Stimulated activated CD8-positive, alpha-beta memory T cell treated with anti-CD3 and anti-CD28 coated beads, Interleukin-7, amount 100 ng/mL, for 1 hour (primary cell): ENCODE measurements at places on chromosomes 3 and 15.
A peak's percentile ranks its signal among the peaks of the same experiment; 100 is the strongest.

- no peak for DNase-seq
Measured at GRCh38 chr3:47228088-47228487, 54.5 kb downstream of the KIF9 start.

GRCh38 chr15:95557226-95558046 lies 773.1 kb upstream of the NR2F2 start:
- DNase-seq: no peak

GRCh38 chr3:117486719-117487716 lies 777.4 kb downstream of the TUSC7 start:
- DNase-seq: no peak

- no peak for DNase-seq
Measured at GRCh38 chr3:189908646-189909045, 212.1 kb downstream of the P3H2 start.

GRCh38 chr3:32226875-32227500 lies 11.5 kb upstream of the CMTM8 start:
- no peak for DNase-seq

DNA sequence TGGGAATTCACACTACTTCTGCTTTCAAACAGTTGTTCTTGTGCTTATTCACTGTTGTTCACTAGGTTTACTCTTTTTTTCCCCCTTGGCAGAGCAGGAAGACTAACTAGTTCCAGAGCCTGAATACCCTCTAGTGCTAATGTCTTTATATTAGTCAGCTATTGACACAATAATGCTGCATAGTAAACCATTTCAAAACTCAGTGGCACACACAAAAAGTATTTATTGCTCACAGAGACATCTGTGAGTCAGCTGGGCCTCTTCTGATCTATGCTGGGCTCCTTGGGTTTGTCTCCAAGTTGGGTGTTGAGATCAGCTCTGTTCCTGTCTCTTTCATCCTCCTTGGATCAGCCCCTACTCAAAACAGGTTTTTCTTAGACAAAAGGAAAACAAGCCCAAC lies 51.1 kb downstream of the RSRC1 start:
- DNase-seq: no peak

GRCh38 chr3:124526601-124527000 lies 203.7 kb upstream of the UMPS start:
- no peak for DNase-seq

DNA sequence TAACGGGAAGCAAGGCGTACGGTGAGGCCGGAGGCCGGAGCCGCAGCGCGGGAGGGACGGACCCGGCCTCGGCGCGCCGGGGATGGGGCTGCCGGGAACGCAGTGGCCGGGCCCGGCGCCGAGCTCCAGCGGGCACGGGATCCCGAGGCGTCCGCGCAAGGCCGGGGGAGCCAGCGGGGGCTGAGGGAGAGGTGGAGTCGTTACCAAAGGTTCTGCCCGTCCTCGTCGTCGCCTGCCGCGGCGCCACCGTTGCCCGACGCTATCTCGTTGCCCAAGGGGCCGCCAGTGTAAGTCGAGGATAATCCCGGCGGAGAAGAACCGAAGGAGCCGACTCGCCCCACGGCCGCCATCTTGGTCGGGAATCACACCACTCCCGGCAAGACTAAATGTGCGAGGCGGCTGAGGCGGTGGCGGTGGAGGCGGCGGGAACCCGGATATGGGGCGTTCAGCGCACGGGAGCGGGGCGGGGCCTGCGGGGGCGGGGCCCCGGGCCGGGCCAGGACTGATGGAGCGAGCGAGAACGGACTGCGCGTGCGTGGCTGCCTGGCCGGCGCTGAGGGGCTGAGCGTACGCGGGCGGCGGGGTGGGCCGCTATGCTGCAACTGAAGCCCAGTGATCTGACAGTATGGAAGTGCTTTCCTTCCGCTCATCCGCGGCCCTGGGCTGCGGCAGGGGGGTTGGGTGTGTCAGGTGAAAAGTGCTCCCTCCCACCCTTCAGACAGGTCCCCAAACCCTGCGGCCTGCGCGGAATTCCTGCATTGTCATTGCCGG lies at the start of gene DYNC1LI1:
TSS of gene DYNC1LI1 (minus strand) at position 438 of the 771 bp plus-strand sequence. CDS start at position 350, 88 bp downstream.
- peak; percentile 88 for DNase-seq

DNA sequence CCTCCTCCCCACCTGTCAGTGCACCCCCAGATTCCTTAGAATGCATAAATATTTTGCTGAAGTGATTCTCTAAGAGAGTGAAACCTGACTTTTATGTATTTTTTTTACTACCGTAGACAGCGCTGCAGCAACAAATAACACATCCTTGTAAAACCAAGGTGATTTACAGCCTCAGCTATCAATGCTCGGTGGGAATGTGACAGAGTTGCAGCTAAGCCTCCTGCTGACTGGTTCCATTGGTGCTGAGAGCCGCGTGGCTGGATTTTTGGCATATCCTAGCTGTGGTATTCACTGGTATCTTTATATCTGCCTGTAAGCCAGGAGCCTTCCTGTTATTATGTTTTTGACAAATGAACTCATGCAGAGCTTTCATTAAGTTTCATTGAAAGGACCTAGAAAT lies 11.0 kb downstream of the FGD5 start:
- DNase-seq: no peak

- DNase-seq: no peak
Measured at GRCh38 chr15:67190813-67191212, 63.6 kb downstream of the AAGAB start.

DNA sequence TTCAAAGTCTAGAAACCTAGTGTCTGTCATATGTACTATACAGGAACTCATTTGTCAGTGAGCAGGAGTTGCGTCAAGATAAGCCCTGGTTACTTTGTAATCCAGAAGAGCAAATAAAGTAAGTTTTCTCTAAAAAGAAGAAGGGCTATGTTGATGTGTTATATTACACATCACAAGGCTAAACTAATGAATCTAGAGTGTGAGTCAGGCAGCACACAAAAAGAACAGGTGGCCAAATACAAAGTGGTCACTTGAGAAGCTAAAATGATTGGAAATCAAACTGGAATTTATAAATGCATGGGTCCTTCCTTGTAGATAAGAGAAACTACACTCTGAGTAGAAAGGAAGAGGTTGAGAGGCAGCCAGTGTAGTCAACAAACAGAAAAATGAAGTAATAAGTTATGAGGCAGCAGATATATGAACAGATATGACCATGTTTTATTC lies 771.6 kb downstream of the DIPK2A start:
- DNase-seq: no peak

GRCh38 chr15:83470887-83471286 lies 23.7 kb downstream of the SH3GL3 start:
- DNase-seq: no peak

DNA sequence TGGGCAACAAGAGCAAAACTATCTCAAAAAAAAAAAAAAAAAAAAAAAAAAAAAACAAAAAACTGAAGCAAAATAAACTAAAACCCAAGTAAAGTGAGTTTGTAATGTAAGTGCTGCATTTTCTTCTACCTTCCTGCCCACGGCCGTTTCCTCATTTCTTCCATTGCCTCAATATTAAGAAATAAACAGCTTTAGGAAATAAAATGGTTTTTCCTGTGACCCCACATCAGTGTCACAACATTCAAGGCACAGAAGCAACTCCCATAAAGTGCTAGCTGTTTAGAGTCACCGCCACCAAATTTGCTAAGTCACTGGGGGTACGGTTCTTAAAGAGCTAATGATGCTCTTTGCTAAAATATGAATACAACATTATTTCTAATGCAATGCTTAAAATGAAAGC lies 3.3 kb downstream of the PKM start:
- DNase-seq: no peak

DNA sequence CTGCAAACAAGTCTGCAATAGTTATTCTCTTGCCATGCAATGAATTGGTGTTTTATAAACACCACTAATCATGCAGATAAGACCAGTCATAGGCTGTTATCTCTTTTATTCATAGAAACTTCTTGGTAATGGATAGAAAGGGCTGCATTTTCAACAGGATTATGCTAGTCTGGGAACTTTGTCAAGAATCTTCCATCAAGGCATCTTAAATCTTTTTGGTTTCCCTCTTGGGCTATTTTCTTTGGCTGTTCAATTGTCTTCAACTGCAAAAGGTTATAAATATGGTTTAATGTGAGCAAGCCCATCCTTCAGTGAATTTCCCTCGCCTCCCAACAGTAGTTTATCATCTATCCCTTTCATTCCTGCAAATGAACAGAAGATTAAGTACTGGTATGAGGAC lies 59.0 kb upstream of the MINAR1 start:
- DNase-seq: no peak

DNA sequence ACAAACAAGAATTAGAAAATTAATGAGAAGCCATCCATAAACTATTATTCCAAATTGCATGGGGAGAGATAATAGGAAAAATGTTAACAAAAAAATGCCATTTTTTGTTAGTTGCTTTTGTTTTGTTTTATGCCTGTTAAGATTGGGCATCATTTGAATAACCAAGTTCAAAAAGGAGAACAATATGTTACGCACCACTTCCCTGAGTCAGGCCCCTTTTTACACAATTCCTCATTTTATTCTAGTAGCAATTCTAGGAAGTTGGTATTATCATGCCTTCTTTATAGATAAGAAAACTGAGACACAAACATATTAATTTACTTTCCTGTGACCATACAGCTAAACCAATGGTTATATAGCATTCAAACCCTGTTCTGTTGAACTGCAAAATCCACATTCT lies 736.9 kb upstream of the CCDC54 start:
- no peak for DNase-seq

- no peak for DNase-seq
Measured at GRCh38 chr3:150830094-150830681, 67.2 kb upstream of the SIAH2 start.

GRCh38 chr3:78244136-78244535 lies 1204.2 kb downstream of the ROBO2 start:
- no peak for DNase-seq

DNA sequence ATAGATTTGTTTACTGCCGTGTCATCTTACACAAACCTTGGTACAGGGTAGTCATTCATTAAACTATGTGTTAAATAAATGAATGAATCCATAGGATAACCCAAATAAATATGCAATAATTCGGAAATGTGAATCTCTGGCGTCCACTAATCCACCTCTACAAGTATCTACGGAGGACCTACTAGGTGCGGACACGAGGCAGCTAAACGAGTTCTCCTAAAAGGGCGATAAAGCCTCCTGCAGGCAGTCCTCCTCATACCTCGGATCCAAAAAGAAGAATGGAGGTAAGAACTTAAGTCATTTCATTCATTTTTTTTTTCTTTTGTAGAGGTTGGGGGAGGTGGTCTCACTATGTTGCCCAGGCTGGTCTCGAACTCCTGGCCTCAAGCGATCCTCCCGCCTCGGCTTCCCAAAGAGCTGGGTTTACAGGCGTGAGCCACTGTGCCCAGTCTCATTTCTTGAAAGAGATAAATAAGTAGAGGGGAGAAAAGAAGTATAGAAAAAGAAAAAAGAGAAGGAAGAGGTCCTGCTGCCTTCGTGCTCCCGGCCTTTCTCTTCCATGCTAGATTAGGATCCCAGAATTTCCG lies 706 bp upstream of the RPL35A start:
- no peak for DNase-seq

- no peak for DNase-seq
Measured at GRCh38 chr3:17605032-17605431, 137.4 kb downstream of the TBC1D5 start.

DNA sequence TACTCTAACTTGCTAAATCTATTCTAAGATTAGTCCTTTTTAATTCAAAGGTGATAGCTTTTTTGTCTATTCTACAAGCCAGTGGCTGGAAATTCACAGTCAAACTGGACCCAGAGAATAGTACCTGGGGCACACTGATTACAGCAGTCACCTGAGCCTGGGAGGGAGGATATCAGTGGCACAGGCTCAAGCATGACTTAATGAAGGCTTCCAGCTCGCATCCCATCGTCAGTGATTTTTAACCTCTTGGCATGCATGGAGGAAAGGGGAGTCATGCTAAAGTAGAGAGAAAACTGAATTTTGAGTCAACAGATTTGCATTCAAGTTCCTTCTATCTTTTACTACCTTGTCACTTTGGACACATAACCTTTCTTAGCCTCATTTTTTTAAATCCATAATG lies 24.8 kb downstream of the GOLIM4 start:
- no peak for DNase-seq

GRCh38 chr3:5840056-5840455 lies 652.5 kb downstream of the EDEM1 start:
- no peak for DNase-seq

- no peak for DNase-seq
Measured at GRCh38 chr3:156563900-156564682, 9.2 kb upstream of the SSR3 start.

DNA sequence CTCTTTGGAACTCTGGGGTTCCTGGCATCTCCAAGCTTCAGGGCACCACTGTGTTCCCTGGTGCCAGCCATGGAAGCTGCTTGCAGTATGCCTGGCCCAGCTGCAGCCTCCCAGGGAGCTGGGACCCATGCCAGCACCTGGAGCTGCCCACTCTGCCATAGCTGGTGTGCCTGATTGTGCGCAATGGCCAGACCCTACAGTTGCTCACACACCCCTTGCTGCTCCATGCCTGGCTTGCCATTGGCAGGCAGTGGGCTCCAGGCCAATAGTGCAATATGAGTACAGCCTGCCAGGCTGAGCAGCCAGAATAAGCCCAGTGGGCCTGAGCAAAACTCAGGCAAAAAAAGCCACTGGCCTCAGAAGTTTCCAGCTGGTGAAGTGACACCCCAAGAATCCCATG lies 43.8 kb upstream of the LRRFIP2 start:
- DNase-seq: no peak

GRCh38 chr15:47961401-47962090 lies 159.2 kb upstream of the SLC24A5 start:
- no peak for DNase-seq

DNA sequence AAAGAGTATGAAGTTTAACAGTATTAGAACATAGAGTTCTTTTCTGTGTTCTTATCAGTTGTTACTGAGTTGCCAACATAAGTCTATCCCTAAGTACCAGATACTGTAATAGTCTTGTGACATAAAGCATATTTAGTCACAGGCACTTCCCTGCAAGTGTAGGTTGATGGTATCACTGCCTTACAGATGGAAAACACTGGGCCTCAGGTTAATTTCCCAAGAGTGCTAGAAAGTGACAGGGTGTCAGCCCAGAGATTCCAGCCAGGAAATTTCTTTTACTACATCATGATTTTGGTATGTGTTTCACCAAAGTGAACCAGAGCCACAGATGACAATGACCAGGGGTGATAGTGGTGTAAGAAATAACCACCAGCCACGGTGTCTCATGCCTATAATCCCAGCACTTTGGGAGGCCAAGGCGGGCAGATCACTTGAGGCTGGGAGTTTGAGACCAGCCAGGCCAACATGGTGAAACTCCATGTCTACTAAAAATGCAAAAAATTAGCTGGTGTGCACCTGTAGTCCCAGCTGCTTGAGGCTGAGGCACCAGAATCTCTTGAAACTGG lies 3.2 kb downstream of the EIF1B start:
- no peak for DNase-seq

- DNase-seq: no peak
Measured at GRCh38 chr3:188183452-188183851, 29.5 kb downstream of the LPP start.

- no peak for DNase-seq
Measured at GRCh38 chr3:120355486-120355885, 6.3 kb upstream of the LRRC58 start.

DNA sequence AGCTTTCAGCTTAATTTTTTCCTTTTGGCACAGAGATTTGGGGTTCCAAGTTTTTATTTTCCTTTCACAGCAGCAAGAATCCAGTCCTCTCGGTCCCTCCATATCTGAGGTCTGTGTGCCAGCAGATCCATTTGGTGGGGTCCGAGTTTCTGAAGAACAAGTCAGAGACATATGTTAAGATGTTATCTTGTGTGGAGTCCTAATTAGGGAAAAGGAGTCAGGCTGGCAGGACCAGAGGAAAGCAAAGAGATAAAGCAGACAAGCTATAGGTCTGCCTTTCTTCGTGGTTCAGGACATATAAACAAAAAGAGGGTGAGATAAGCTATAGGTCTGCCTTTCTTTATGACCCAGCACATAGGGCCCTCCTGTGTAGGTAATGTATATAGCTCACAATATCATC lies 54.9 kb downstream of the TMED3 start:
- DNase-seq: no peak

- DNase-seq: no peak
Measured at GRCh38 chr3:72341920-72342319, 506.3 kb downstream of the SHQ1 start.
